ENCODE measurements at places on chromosomes 3 and 15.

- DNase-seq = no peak
Observed at GRCh38 chr15:33322091-33322490, 11.3 kb downstream of the RYR3 start.

DNA sequence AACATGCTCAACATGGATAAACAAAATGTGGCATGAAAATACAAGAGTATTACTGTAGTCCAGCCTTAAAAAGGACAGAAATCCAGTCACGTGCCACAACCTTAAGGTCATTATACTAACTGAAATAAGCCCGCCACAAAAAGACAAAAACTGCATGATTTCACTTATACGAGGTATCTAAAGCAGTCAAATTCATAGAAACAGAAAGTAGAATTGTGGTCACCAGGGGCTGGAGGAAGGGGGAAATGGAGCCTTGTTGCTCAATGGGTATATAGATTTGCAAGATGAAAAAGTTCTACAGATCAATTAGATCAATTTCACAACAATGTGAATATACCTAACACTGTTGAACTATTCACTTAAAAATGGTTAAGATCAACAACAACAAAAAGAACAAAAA, 7.4 kb downstream of the GLB1 start:
- DNase-seq = peak; percentile 50

DNA sequence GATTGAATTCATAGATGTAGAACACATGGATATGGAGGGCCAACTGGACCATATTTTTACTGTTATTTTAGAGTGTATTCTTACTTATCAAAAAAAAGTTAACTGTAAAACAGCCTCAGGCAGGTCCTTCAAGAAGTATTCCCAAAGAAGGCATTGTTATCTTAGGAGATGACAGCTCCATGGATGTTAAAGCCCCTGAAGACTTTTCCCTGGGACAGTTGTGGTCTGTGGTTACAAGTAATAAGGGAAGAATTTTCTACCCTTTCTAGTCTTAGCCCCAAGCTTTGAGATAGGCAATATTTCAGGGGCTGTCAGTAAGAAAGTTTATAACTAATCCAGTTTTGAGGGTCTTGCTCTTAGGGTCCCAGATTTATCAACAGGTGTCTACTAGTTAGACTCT, 62.5 kb downstream of the LRRC49 start:
- DNase-seq = no peak

DNA sequence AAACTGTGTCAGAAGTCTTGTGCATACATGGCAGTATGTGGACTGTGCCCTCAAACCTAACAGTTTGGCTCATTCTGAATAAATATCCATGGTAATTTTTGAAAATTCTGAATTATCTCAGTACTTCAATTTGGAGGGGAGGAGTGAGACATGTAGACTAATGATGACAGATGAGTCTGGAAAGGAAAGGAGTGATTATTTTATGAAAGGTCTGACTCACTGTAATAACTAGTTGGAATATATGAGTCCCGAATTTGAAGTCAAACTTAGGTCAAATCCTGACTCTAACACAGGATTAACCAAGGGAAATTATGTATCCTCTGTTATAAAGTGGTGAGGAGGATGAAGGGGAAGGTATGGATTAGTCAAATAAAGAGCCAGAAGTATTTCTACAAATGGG, 38.6 kb downstream of the SUCNR1 start:
- no peak for DNase-seq

- peak; percentile 18 for DNase-seq
Observed at GRCh38 chr3:132231633-132232032, 85.6 kb upstream of the ACP3 start.

DNA sequence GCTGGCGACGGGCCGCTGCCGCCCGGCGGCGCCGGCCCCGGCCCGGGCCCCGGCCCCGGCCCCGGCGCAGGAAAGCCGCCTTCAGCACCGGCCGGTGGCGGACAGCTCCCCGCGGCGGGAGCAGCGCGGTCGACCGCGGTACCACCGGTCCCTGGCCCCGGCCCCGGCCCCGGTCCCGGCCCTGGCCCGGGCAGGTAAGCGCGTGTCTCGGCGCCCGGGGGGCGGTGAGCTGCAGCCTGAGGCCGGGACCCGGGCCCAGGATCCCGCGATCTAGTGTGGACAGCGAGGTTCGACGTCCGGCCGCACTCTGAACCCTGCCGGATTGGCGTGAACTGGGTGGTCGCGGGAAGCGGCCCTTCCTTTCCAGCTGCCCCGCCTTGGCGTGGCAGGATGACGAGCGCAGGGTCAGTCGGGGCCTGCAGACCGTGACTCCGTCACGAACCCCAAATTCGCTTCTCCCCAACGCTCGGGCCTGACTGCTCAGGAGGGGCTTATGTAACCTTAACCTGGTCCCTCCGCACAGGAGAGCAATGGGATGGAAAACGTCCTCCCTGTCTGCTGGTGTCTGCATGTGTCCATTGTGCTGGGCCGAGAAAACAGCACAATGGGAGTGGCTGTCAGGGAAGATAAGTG, 472 bp downstream of the BSN start:
- DNase-seq = no peak

DNA sequence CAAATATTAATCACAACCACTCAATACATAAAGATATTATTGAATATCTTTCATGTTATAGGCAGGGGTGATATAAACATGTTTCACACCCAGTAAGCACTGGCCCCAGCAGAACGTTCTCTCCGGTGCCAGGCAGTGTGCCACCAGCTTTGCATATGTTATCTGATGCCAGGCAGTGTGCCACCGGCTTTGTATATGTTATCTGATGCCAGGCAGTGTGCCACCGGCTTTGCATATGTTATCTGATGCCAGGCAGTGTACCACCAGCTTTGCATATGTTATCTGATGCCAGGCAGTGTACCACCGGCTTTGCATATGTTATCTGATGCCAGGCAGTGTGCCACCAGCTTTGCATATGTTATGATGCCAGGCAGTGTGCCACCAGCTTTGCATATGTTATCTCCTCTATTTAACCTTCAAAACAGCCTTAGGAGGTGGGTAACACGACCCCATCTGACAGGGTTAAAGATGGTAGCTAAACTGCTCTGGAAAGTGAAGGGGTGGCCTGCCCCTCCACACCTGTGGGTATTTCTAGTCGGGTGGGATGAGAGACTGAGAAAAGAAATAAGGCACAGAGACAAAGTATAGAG, 6.9 kb downstream of the MUC20 start:
- DNase-seq = no peak

Data from NAMALWA (cell line).